ENCODE measurements at places on chromosomes 2 and 18.

DNA sequence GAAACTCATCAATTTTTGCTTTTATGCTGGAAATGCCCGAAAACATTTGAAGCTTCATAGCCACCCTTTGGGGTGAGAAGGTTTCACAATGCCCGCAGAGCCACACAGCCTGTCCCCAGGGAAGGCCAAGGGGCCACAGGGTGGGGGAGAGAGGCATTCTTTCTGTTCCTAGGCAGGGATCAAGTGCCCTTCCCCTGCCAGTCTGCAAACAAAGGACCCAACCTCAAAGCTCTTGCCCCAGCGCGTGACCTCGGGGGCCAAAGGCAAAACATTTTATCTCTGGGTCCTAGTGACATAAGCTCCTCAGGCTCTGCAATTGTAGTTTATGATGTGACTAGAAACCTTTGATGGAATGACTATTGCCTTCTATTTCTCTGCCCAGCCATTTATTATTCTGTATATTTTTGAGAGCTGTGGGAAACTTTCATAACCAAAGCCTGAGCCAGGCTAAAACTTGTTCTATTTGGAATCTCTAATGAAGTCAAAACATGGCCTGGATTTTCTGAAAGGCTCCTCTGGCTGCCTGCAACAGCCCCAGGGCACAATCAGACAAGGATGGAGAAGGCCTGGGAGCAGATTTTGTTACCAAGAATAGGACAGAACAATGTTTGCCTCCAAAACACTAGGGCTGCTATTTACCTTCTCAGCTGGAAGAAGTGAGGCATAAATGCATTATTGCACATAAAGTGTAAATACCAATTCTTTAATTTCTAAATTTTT, 137.2 kb upstream of the KCTD1 start:
- no peak for DNase-seq

DNA sequence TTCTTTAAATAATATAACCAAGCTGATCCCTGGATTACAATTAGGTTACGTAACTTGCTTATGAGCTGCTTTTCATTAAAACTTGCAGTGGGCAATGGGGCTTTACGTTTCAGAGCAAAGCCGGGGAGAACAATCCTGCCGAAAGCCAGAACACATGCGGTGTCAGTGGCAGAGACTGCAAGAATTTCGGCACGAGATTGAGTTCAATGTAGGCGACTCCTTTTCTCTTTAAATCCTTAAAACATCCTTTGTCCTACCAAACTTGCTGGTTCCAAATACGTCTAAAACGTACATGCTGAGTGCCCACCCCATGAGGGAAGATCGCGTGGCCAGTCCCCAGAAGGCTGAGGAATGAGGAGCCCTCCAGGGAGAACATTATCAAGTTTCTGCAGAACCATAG, 36.8 kb upstream of the NCOA1 start:
- no peak for DNase-seq

GRCh38 chr2:88180605-88181240, 10.6 kb downstream of the THNSL2 start:
- DNase-seq = no peak

DNA sequence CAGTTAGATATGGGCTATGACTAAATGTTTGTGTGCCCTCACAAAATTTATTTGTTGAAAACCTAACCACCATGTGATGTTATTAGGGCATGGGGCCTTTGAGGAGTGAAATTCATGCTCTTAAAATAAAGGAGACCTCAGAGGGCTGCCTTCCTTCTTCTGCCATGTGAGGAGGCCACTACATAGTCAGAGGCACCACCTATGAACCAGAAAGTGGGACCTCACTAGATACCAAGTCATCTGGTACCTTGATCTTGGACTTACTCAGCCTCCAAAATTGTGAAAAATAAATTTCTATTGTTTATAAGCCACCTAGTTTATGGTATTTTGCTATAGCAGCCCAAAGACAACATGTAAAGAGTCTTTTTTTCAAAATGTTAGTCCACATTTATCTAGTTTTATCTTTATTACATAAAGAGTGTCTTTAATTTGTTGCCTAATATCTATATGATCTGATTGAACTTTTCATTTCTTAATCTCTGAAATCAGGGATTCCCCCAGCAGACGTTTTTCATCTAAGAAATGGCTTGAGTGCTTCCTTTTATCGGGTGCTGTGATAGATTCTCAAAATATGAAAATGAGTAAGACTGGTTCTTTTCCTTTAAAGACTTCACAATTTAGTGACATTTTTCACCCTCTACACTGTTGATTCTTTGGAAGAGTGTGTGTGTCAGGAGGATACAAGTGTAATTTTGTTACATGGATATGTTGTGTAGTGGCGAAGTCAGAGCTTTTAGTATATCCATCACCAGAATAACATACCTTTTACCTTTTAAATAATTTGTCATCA, 34.2 kb downstream of the PMS1 start:
- no peak for DNase-seq

DNA sequence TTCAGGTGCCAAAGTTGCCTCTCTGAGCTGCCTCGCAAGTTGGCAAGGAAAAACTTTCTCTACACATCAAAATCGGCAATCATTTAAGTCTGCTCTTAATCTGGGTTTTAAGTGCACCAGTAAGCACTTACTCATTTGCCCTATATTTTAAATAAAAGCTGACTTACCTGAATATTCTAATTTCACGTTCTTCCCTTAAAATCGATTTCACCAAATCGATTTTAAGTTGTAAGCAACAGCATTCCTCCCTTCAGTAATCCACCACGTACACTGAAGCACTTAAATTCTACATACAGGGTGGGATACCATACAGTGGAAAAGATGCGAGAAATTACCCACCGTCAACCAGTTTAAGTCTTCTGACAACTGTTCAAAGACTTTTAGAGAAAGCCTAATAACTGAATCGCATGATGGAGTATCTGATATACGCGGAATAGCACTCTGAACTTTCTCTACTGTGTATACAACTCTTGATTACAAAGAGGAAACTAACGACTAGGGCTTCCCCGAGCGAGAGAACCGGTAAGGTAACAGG, 1.6 kb downstream of the PPP3R1 start:
- no peak for DNase-seq

DNA sequence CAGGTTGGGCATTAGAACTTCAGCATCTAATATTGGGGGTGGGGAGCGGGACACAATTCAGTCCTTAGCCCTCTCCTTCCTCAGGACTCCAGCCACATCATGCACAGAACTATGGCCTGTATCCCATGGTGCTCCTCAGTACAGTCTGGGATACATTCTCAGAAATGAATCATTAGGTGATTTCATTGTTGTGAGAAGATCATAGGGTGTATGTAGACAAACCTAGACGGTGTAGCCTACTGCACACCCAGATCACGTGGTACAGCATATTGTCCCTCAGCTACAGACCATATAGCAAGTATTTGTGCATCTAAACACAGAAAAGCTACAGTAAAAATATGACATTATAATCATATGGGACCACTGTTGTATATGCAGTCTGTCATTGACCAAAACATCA, 23.2 kb upstream of the IMP4 start:
- DNase-seq = no peak

DNA sequence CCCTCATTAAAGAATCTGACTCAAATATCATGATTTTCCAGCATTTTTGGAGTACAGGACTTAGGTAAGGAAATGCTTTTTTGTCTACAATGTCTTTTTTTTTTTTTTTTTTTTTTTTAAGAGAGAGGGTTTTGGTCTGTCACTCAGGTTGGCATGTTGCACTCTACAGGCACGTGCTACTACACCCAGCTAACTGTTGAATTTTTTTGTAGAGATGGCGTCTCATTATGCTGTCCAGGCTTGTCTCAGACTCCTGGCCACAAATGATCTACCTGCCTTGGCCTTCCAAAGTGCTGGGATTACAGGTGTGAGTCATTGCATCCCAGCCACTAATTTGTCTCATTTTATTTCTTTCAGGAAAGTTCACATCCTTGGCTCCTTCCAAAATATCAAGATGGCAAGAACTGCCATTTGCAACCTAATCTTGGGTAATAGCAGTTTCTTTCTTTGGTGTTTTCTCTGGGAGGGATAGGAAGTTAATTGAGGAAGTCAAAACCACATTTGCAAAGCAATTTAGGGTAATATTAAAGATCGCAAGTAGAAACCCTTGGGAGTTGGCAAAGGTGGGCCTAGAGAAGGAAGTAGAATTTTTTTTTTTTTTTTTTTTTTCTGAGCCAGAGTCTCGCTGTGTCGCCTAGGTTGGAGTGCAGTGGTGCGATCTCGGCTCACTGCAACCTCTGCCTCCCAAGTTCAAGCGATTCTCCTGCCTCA, 15.5 kb downstream of the PNO1 start:
- DNase-seq = no peak

DNA sequence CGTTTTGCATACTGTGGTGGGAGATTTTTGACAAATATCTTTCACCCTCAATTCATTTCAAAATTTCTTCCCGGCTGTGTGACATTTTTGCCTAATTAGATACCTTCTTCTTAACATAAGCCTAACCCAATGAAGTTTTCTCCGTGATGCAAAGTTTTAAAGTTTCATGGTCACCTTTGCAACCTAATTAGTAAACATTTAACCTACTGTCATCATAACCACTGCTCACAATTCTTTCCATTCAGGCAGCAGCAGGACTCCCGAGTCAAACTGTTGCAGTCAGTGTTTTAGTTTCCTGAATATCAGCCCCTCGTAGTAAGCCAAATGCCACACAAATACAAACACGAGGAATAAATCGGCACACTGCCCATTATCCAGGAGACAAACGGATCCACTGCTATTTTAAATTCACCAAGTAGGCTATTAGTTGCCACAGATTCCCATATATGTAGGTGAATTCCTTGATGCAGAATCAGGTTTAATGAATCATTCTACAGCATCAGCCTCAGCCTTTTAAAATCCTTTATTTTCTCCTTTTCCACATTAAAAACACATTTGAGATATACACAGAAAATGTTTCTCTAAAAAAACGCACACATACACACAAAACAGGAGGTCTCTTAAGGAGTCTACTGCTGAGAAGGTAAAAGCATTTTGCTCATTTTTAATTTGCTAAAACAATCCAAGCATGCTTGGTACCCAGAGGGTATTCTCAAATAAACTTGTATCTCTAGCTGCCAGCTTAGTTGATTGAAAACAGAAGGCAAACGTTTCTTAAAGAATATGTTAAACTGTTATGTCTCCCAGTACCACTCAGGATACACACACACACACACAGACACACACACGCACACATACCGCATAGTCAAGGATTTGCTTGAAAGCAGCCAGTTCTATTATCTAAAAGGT, 106.5 kb upstream of the KCTD1 start:
- no peak for DNase-seq

DNA sequence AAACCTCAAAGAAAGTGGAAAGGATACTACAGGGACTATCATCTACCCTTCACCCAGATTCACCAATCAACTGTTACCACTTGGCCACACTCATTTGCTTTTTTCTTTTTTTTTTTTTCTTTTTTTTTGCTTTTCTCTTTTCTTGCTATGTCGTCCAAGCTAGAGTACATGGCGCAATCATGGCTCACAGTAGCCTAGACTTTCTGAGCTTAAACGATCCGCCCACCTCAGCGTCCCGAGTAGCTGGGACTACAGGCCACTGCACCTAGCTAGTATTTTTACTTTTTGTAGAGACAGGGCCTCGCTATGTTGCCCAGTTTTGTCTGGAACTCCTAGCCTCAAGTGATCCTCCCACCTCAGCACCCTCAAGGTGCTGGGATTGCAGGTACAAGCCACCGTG, 24.0 kb downstream of the BIN1 start:
- DNase-seq = no peak

DNA sequence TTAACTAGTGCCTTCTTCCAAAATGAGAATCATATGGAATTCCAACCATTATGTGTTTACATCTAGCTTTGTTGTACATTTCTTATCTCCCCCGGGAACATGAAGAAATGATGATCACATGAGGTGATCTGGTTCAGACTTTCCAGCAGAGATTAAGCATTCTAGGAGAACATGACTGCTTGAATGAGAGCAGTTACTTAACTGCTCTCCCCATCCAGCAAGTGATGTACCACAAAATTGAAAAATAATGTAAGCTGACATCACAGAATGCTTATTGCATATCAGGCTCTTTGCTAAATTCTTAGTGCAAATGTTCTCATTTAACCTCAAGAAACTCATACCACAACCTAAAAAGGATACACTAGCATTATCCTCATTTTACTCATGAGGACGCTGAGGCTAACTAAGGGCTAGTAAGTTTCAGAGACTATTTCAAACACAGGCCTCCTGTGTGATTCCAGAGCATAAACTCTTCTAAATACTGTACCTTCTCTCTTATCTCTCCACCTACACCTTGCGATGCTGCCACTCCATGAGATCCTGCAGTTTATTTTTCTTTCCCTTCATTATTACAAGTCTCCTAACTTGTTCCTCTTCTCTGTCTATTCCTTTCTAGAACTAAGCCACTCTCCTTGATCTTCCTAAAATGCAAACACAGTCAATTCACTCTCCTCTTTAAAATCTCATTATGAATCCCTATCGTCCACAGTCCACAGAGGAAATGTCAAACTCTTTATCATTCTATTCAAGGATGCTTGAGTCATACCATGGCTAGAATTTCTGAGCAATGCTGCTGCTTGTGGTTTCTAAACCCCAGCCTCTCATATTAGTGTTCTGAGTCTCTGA, 1224.8 kb upstream of the ZEB2 start:
- no peak for DNase-seq

- DNase-seq = no peak
Observed at GRCh38 chr18:21336846-21337245, 94.8 kb downstream of the GREB1L start.

DNA sequence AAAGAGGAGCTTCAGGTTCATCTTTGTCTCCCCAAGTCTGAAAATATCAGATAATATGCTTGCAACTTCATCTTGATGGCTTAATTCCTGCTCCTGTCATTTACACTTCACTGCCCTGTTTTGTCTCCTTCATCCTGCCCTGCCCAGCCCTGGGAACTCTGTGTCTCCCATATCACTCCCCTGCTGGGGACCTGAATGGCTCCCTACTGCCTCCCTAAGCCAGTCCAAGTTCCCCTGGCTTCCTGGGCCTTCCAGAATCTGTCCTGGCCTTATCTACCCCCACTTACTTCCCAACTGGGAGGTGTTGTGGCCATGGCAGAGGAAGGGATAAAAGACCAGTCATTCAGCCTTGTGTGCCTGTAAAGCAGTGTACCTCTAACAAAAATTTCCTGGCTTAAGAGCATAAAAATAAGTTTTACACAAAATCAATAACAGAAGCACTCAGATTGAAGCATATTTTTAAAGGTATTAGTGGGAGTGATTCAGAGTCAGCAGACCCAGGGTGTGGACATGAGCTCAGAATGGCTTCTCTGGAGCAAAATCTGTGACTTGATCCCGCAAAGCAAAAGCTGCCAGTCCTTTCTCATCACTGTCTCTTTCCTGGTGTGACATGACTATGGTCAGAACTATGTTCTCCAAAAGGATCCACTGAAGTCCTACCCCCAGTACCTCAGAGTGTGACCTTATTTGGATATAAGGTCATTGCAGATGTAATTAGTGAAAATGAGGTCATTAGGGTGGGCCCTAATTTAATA, 59.1 kb downstream of the INO80C start:
- DNase-seq = no peak

GRCh38 chr2:16438613-16439321, 226.9 kb downstream of the CYRIA start:
- no peak for DNase-seq

Data from activated T-helper 1 cell treated with Interleukin-2 at 50 U/mL for 16 hours (primary cell).